SW 1271 (cell line): ENCODE measurements at places on chromosomes 6 and 20.
A peak's percentile ranks its signal among the peaks of the same experiment; 100 is the strongest.

GRCh38 chr6:141464490-141464889, 668.2 kb upstream of the GJE1 start:
- DNase-seq = peak; percentile 54

GRCh38 chr6:167858842-167859664, 32.3 kb downstream of the AFDN start:
- DNase-seq = no peak

DNA sequence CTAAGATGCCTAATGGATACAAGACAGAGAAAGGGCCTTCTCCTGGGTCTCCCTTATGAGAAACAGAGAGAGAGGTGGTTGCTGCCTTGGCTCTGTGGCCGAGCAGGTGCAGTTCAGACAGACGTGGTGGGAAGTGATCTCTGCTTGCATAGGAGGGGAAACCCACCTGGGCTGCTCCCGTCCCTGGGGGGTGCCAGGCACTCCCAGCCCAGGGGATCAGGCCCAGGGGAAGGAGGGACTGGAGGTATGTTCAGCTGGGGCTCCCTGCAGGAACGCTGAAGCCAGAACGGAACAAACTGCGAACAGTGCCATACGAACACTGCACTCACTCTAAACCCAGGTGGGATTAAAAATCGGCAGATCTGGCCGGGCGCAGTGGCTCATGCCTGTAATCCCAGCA, 35.7 kb upstream of the OVOL2 start:
- DNase-seq = no peak

- no peak for DNase-seq
Measured at GRCh38 chr20:31485450-31486339, 10.6 kb downstream of the REM1 start.

GRCh38 chr6:106339334-106340029, 13.9 kb upstream of the ATG5 start:
- DNase-seq = peak; percentile 73

- DNase-seq = peak; percentile 32
Measured at GRCh38 chr6:28947831-28948270, 24.1 kb upstream of the TRIM27 start.

GRCh38 chr20:58019027-58019849, 209.2 kb downstream of the ANKRD60 start:
- DNase-seq = no peak

GRCh38 chr6:124010574-124010973, 206.9 kb downstream of the NKAIN2 start:
- no peak for DNase-seq

DNA sequence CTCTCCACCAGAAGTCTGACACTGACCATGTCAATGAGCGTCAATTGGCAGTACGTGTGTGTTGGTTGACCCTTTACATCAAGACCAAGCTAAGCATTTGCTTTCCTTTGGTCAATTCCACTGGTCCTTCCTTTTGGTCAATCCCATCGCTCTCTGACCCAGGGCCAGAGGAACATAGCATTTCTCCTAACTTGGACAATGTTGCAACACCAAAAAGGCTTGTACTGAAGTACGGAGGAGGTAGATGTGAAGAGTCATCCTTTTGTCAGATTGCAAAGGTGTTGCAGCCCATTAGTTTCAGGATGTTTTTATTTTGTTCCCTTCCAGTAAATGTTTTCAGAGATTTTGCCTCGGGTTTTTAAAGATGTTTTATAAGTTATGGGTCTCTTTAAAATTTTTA, 24.6 kb downstream of the EDN1 start:
- DNase-seq = no peak

DNA sequence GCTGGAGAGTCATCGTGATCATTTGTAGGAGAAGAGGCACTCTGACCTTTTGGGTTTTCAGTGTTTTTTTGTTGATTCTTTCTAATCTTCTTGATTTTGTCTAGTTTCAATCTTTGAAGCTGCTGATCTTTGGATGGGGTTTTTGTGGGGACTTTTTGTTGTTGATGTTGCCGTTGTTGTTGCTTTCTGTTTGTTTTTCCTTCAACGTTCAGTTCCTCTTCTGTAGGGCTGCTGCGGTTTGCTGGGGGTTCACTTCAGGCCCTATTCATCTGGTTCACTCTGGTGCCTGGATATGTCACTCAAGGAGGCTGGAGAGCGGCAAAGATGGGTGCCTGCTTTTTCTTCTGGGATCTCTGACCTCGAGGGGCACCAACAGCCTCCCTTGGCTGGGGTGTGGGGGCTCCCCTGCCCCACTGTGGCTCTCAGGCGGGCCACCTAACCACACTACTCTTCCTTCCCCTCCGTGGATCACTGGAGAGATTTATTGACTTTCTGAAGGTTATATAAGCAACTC, 21.5 kb upstream of the TMEM244 start:
- DNase-seq = no peak

DNA sequence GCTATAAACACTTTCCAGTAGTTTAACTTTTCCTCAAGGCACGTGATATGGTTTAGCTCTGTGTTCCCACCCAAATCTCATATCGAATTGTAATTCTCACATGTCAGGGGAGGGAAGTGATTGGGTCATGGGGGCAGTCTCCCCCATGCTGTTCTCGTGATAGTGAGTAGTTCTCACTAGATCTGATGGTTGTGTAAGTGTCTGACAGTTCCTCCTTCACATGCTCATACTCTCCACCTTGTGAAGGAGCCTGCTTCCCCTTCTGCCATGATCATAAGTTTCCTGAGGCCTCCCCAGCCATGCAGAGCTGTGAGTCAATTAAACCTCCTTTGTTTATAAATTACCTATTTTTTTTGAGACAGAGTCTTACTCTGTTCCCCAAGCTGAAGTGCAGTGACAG, 127.9 kb downstream of the DTNBP1 start:
- no peak for DNase-seq

DNA sequence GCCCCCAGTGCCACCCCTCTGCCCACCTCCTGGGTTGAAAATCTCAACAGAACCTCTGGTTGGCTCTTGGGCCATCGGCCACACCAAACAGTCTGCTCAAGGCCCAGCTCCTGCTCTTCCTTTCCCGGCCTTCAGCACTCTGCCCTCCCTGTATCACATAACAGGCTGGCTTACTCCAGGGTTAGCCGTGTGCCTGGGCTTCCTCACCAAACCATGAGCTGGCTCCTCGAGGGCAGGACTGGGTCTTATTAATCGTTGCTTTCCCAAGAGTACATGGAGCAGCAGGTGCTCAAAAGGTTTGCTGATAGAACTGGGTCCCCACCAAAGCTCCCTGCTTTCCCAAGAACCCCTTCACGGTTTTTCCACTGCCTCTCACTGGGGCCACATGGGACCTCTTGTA, 12.7 kb upstream of the FAM83C start:
- DNase-seq = no peak

- no peak for DNase-seq
Measured at GRCh38 chr20:58706975-58707681, 14.5 kb downstream of the NPEPL1 start.

DNA sequence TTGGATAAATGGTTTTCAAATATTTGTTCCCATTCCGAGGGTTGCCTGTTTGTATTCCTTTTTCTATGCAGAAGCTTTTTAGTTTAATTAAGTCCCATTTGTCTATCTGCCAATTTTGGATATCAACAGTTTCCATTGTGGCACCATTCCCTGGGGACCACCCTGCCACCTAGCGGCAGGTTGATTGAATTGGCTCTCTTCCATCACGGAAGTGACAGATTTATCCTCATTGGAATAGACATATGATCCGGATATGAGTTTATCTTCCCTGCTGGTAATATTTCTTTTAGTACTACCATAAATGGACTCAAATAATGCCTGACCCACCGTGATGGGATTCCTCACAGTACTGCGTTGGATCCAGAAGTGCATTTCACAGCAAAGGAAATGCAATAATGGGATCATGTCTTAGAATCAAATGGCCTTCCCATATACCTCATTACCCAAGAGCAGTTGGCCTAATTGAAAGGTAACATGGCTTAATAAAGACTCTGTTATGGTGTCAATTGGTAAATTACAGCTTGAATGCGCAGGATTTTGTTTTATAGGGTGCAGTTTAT, 327.0 kb downstream of the BMP2 start:
- DNase-seq = peak; percentile 31

DNA sequence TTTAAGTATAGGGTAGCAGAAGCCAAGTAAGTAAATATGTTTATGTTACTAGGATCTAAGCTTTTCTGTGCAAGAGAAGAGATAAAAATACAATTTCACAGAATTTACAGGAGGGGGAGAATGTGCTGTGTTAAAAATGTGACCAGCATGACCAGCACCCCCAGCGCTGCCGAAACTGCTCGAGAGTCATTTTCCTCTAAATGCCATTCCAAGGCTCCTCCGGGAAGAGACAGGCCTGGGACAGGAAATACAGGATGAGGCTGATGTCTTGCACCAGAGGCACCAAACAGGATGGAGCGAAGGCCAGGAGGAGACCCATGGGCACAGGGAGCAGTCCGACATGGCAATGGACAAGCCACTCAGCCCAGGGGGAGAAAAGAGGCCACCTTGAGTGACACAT, 21.1 kb downstream of the TAF4 start:
- DNase-seq = no peak

- DNase-seq = no peak
Measured at GRCh38 chr6:3305831-3306230, 47.1 kb downstream of the PSMG4 start.

GRCh38 chr6:75118925-75119515, 86.8 kb downstream of the COL12A1 start:
- DNase-seq = no peak

DNA sequence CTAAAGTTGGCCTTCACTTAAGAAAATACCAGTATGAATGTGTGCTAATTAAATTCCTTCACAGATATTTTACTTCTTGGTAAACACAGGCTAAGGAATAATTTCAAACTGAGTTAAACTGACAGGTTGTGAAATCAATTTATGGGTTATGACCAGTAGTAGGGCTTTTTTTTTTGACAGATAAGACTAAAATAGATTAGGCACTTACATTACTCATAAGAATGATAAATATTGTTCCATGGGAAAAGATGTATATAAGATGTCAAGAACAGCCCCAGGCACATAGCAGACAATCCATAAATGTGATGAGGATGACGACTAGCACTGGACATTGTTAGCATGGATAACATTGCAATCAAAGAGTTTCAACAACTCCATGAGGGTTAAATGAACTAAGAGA, 22.9 kb downstream of the NT5E start:
- DNase-seq = no peak

DNA sequence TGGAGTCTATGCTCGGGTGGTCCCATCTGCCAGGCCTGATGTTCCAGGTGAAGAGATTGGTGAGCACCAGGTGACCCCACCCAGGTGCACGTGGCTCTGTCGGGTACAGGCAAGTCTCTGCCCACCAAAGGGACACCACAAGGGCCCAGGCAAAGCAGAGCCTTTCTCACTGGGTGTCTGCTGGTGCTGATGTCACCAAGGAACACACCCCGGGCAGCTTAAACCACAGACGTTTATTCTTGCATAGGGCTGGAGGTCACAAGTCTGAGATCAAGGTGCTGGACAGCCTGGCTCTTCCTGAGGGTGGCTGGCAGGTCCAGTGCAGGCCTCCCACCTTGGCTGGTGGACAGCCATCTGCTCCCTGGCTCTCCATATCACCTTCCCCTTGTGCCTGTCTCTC, 100.7 kb upstream of the CD93 start:
- no peak for DNase-seq

DNA sequence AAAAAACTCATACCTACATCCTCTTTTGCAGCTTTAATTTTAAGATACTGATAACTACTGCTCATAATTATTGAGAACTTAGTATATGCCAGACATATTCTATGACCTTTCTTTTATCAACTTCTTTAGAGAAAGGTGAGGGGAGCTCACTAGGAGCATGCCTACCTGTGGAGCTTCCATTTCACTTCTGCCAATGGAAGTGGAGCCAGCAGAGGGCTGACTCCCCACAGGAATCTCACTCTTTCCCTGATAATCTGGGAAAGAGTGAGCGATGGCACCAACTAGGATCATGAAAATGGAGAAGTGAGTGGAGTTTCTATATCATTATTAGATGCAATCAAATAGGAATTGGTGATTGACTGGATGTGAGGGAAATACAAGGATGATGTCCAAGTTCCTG, 484.9 kb downstream of the LMBRD1 start:
- DNase-seq = no peak

DNA sequence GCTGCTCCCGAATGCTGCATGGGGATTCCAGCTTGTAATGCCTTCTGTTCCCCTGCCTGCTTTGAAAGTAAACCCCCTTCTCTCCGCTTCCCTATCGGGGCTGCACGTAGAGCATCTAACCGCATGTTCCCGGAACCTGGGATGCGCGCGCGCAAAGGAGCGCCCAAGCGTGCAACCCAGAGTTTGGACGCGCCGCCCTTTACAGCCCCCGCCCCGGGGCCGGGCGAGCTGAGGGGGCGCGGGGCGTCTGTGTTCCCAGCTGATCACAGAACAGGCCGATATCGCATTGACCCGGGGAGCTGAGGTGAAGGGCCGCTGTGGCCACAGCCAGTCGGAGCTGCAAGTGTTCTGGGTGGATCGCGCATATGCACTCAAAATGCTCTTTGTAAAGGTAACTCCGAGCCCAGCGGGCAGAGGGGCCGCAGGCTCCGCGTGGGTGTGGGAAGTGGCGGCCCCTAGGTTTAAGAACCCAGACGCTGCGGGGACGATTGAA, 1.4 kb downstream of the LAMP5 start:
- no peak for DNase-seq

DNA sequence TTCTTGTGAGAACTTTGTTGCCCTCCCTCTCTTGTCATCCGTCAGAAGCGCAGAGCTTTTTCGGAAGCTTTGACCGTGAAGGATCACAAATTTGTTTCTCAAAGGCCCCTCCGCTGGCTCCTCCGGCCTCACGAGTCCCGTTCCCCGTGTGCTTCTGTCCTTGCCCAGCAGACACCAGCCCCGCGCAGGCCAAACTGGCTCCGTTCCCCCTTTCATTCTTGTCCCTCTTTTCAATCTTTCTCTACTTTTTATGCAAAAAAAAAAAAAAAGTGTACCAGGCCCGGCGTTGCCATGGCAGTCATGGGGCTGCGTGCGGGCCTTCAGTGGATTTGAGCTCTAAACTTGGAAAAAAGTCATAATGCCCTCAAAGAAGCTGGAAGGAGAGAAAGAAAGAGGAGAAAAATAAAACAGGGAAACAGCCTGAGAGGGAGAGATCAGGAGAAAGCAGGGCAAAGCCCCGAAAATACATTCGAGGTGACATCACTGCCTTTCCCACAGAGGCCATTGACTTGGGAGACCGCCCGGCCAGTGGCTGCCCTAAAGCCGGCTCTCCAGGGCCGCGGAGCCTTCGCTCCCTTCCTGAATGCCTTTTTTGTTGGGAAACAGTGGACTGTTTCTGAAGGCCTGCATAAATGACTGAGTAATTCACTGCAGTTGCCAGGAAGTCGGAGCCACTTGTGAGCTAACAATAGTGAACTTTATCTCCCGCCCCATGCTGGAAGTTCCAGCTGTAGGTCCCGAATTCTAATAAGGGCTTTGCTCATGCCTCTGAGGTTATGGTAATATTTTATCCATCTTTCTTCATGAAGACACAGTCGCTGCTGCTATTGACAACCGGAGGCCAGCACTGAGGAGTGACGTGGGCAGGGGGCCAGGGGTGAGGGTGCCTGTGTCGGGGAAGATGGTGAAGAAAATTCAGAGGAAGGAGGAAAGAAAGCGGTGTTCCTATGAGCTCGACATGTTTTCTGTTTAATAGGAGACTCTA, 670.9 kb downstream of the QKI start:
- DNase-seq = no peak
